Hair follicular keratinocyte (primary cell): ENCODE measurements at places on chromosomes 5 and 9. TPM values are rescaled to one million over a fixed set of nuclear protein-coding genes. Genes with fewer than 3 reads are reported as not detected.

The IFNK gene
- total RNA-seq, result 2.2 and 4.3 TPM in 2 replicates

The FER gene
- 11.2 and 13.7 TPM in 2 replicates for total RNA-seq

The P4HA2 gene
- 70.4 and 112 TPM in 2 replicates for total RNA-seq

The BTNL8 gene
- not detected in 2 replicates for total RNA-seq

The ADAMTSL2 gene
- not detected in 2 replicates for total RNA-seq

The TEK gene
- 0.23 and 0.27 TPM in 2 replicates for total RNA-seq

The FGF10 gene
- total RNA-seq, result not detected in 2 replicates

The TAF1L gene
- not detected in 2 replicates for total RNA-seq

The GRXCR2 gene
- total RNA-seq, result not detected in 2 replicates
